Astrocyte of the spinal cord (primary cell): ENCODE measurements at places on chromosomes 6 and 20.
A peak's percentile ranks its signal among the peaks of the same experiment; 100 is the strongest.

- DNase-seq, result no peak
These were observed 20.4 kb downstream of the HUS1B start for GRCh38 chr6:636488-636887.

GRCh38 chr6:91088976-91089375 is 502.1 kb upstream of the MAP3K7 start:
- DNase-seq, result no peak

DNA sequence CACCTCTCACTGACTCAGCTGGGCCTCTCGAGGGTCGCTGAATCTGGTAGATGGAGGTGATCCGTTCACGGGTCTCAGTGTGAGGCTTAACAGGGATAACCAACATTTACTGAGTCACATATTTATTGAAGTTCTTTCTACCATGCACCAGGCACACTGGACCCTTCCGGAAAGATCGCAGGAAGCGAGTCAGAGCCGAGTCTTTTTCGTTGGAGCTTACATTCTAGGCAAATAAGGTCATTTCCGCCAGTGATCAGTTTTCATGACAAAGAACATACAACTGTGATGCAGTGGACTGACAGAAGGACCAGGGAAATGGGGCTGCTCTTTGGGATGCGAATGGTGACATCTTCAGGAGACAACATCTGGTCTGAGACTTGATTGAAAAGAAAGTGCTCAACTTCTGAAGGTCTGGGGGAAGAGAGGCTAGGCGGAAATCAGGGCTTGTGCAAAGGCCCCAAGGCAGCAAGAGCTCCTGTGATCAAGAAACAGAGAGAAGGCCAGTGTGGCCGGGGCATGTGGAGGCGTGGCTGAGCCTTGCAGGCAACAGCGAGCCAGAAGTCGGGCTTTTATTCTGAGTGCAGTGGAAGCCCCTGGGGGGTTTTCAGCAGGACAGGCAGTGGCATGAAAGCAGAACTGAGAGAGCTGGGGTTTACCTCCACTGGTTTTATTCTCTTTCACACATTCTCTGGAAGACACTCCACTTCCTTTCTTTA is 56.7 kb downstream of the APCDD1L start:
- peak; percentile 63 for DNase-seq

DNA sequence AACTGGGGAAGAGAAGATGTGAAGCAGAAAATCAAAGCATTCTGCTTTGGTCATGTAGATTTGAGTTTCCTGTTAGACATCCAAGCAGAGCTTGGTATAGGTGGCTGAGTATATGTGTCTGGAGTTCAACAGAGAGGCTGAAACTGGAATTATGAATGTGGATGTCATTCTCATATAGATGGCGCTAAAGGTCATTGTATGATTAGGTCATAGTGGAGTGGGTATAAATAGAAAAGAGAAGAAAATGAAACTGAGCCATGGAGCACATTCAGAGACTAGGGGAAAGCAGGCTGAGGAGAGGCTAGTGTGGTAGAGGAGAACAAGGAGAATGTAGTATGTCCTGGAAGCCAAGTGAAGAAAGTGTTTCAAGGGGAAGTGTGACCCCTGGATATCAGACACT is 295.6 kb upstream of the PLN start:
- no peak for DNase-seq

- no peak for DNase-seq
These were observed 226.1 kb upstream of the GJE1 start for GRCh38 chr6:141906569-141907080.

- DNase-seq, result no peak
These were observed 1.2 kb upstream of the SYNJ2 start for GRCh38 chr6:157980288-157981131.

GRCh38 chr6:95503568-95503967 is 73.8 kb upstream of the MANEA start:
- DNase-seq, result no peak

DNA sequence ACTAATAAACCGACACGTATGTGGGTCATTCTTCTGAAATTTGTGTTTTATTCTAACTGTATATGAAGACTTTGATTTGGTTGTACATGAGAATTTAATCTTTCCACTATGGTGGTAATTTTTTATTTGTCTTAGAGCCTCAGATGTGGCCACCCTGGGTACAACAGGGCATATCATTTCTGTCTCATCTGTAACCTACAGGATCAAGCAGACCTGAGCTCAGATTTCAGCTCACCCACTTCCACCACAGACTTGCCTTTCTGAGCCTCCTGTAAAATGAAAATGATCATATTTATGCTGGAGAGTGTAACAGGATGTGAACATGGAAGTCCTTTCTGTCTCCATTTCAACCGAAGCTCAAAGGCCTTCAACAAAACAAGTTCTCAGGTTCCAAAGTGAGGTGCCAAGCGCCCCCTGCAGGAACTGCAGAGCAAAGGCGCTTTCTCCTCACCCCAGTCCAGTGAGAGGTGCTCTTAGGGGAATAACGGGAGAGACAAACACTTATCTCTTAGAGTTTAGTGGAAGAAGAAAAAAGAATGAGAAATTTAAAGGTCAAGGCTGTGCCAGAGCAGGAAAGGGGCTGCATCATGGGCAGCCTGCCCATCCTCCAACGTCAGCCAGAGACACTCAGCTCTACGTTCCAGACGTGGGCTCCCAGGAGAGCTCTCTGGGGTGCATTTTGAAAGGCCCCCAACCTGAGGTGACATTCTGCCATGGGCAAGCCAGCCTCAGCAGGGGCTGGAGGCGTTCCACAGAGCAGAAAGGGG is 23.0 kb upstream of the CD24 start:
- DNase-seq, result peak; percentile 52

DNA sequence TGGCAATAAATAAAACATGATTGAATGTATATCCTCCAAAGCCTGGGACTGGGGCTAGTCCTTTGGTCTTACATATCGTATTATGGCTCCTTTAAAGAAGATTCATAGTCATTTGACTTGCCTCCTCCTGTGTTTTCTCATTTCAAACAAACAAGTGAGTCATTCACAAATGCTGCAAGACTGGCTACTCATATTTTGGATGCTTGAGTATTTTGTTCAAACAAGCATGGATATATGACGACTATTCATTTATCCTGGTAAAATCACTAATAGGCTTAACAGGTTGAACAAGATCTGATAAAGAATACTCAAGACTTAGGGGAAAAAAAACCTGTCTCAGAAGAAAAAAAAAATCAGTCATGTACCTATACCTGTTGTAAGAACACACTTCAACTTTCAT is 111.1 kb upstream of the CCDC28A start:
- DNase-seq, result peak; percentile 40
